ENCODE measurements at places on chromosomes 7 and 10.

DNA sequence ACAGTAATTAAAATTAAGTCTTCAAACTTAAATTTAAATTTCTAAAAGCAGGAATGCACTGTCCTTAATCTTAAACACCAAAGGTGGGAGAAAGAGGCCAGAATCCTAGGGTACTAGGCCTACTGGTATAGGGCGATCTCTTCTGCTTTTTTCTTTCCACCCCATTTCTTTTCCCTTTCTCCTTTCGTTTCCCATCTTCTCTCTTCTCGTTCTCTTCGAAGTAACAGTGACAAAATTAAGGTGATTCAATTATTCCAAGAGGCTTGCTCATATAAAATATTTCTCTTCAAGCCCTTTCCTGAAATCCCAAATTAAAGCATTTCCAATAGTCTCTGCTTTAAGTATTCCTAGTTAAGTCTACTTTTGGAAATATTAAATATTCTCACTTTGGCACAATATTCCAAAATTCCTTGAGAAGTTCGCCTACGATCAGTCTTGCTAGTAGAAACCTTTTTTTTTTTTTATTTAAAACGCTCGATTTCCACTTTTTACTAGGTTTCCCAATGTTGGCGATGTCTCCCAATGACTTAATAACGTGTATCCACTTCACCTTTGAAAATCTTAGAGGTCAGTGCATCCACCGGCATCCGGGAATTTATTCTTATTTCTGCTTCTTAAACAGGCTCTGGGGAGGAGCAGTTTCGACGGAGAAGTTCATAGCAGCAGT is 765 bp upstream of the LCOR start:
- no peak for DNase-seq

GRCh38 chr7:96016056-96016586 is 243.8 kb downstream of the DYNC1I1 start:
- no peak for DNase-seq

GRCh38 chr10:2759233-2759632 is 308.1 kb upstream of the PFKP start:
- DNase-seq: no peak

GRCh38 chr10:97327348-97328294 is 6.9 kb downstream of the FRAT2 start:
- no peak for DNase-seq

DNA sequence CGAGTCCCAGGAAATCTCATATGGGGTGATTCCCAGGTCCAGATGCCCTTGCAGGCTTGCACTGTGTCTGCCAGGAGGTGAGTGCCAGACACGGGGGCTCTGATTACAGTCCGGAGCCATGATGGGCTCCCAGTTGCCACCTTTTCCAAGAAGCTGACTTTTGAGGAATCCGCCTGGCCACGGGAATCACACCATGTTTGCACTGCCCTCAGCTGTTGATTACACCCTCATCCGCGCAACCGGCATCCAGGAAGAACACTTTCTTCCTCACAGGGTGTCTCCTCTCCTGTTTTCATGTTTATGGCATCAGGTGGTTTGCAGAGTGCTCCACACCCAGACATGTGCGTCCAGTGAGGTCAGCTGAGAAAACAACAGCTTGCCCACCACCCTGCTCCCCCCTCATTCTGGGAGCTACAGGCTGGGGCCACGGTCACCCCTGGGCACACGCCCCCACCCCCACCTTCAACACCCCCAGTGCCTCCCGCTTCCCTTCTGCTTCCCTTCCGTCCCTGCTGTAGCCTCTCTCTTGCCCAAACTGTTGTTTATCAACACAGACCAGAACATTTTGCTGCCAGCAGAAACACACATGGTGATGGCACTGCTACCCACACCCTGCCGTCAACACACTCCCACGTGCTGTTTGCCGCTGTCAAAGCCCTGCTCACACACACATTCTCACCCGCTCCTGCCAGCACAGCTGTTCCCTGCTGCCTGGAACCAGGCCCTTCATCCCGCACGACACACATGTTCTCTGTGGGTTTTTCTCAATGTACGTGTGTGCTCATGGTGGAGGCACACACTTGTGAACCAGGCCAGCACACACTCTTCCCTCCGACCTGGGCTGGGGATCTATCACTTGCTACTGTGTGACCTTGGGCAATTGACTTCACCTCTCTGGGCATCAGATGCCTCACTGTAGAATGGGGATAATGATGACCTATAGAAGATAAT is 35.8 kb downstream of the DDIT4 start:
- DNase-seq: peak; percentile 91

GRCh38 chr10:25300073-25300472 is 125.3 kb downstream of the GPR158 start:
- no peak for DNase-seq

DNA sequence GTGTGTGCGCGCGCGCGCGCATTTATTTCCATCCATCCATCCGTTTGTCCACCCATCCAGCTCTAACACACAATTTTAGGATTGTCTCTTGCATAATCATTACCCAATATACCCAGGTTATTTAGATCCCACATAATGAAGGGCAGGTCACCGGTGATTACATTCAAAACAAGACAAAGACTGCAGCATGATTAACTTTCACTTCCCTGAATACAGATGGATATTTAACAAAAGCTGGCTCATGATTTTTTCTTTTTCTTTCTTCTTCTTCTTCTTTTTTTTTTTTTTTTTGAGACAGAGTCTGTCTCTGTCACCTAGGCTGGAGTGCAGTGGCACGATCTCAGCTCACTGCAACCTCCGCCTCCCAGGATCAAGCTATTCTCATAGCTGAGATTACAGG is 86.2 kb downstream of the SH3PXD2A start:
- DNase-seq: no peak

- no peak for DNase-seq
These were observed 204.4 kb upstream of the AOAH start for GRCh38 chr7:36928718-36929117.

DNA sequence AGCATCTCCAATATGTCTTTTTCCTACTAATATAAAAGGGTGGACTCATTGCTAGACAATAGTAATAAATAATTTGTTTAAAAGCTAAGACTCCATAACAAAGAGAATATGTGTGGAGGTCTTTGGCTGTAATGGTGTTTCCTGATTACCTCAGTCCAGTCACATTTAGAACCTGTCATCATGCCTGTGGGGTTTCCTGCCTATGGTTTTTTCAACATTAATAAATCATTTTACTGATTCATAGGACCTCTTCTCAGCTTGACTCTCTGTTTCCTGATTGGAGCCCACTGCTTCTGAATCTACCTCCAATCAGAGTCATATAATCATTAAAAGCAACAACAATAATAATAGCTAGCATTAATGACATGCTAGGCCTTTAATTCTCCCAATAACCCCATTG is 52.4 kb upstream of the GNAI1 start:
- no peak for DNase-seq

DNA sequence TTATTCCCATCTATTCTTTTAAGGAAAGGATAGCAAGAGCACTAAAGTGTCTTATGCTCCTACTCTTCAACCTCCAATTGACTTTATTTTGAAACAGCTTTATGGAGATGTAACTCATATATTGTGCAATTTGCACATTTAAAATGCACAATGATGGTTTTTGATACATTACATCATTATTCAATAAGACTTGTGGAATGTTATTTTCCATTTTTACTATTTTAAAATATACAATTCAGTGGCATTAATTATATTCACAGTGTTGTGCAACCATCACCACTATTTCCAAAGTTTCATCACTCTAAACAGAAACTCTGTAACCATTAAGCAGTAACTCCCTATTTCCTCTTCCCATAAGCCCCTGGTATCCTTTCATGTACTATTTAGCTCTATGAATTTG is 489.8 kb downstream of the NEBL start:
- no peak for DNase-seq

DNA sequence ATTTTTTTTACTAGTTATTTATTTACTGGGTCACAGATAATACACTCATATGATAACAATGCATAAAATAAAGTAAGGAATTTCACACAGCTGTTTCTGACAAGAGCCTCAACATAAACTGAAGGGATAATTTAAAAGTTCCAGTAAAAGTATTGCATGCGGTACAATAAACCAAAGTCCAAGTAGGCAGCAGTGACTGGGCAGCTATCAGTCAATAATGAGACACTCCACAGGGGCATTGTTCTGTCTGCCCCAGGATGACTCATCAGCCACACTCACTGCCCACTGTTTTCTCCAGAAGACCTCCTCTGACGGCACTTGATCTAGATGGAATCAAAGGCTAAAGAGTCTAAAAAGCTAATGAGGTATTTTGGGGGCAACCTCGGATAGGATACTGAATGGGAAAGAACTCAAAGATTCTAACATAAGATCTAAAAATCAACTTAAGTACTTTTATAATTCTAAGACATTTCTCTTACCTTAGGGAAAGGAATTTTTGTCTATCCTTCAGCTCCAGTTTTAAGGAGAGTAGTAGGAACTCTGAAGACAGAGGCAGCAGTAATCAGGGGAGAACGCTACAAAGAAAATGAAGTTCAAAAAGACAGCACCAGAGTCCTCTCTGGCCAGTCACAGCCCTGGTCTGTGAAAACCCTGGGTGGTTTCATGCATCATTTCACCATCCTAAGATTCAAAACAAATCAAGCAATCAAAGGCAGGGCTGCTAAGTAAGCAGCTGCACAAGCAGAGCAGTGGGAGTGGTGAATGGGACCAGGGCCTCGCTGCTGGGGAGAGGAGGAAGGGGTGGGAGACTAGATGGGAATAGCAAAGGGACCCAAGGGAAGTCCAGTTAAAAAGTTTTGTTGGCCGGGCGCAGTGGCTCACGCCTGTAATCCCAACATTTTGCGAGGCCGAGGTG is 175.1 kb downstream of the AVL9 start:
- peak; percentile 20 for DNase-seq

DNA sequence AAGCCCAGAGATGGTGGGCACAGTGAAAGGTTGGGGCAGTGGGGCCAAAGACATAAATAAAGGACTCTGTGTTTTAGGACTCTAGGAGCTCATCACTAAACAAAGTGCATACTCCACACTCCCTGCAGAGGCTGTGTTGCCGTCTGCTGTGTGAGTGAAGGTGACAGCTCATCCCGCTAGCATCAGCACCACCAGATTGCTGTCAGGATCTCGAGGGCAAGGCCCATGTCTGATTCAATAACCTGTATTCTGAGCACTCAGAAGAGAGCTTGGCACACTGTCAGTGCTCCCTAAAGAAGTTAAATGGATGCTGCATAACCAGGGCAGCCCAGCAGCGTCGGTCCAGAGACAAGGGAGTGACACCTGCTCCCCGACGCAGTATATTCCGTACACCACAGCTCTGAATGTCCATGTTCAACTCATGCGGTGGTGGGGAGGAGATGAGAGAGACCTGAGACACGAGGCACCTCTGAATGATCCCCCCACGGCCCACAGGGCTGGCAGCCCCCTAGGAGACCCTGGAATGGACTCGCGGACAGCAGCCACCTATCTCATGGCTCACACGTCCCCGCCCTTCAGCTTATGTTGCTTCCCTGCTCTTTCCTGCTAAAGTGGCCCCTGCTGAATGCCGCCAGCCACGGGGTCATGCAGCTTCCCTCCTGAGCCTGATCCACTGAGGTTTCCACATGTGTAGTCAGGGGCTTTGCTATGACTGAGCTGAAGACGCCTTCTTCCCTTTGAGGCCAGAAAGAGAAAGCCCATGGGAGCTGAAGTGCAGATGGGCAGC is 132.7 kb upstream of the KCNMA1 start:
- no peak for DNase-seq

DNA sequence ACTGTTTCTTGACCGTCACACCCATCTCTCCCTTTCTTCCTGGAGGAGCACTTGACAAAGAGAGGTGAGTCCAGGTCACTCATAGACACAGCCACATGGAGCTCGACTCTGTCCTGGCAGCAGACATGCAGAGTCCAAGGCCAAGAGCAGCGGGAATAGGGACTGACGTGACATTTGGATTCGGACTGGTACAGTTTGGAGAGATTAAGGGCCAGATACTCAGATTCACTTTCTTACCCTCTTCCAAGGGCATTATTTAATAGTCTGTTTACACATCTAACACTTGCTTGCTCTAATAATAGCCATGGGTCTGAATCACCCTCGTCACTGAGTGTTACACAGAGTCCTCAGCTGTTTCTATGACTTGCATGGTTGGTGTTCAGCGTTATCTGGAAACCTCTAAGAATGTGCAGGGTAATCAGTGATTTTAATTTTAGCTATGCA is 39.2 kb upstream of the OTUD1 start:
- peak; percentile 89 for DNase-seq

- DNase-seq: no peak
These were observed at the start of gene ZNF467 for GRCh38 chr7:149773446-149774236. TSS of gene ZNF467 (minus strand) at chr7:149773588. CDS start at chr7:149771032, 2,556 bp downstream.

DNA sequence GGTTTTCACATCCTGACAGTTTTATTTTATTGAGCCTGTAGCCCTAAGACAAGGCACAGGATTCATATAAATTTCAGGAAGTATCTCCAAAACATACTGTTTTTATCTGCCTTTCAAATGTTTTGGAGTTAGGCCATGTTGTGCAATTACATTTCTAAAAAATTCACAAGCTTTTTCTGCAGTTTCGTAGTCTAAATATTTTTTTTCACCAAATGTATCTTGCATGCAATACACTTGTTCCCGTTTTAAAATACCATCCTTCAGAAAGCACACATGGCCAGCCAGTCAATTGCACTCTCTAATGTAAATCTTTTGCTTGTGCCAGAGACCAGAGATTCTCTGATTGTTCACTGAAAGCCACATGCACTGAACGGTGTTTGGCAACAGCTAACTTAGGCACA is 161.5 kb upstream of the PRKCQ start:
- peak; percentile 74 for DNase-seq

GRCh38 chr10:33189363-33189762 is 145.1 kb downstream of the NRP1 start:
- no peak for DNase-seq

DNA sequence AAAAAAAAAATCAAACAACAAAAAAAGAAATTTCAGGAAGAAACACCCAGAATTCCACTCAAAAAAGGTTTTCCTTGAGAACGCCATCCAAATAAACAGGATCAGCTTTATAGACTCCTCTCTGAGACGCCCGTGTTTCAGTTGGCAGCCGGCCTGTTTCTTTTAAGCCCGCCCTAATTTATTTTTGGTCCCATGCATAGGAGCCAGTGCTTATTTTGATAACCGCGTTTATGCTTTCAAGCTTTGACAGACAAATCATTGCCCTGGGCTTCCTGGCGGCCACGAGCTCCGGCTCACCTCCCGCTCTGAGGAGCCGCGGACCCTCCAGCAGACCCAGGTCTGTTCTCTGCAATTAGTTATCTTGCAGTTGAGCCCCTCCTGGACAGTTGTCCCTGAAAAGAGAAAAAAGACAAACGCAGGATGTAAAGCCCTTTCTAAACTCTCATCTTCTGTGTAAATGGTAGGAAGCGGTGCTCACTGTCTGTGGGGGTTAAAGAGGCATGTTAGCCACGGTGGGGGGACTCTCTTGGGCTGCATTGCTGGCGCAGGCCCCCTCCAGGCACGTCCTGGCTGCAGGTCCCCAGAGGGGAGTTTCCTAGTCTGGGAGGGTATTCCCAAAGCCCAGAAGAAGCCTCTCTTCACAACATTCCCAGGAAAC is 22.2 kb upstream of the UNCX start:
- DNase-seq: peak; percentile 22

DNA sequence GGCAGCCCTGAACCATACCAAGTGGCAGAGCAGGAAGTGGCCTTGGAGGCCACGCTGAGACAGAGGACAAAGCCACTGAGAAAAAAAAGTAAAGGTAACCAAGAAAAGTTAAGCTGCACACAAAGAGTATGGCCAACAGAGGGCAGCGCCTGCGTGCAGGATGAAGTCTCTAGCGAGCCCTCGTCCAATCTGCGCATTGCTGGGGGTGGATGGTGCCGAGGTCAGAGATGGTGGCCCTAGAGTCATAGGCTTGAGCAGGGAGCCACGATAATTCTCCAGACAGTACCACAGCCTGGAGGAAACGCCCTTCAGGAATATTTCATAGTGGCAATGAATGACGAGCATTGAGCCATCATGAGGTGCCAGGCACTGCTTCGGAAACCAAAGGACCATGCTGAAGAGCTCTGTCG is 9.7 kb downstream of the ATP6V0E2 start:
- peak; percentile 61 for DNase-seq

GRCh38 chr10:114175667-114176066 is 1.7 kb upstream of the CCDC186 start:
- no peak for DNase-seq

All from cardiac fibroblast (primary cell).